ENCODE measurements at places on chromosomes 11 and 22. TPM values are rescaled to one million over a fixed set of nuclear protein-coding genes. Genes with fewer than 3 reads are reported as not detected.

- H3K4me1 ChIP-seq, result no peaks in the 10 kb centered on the region
- DNase-seq, result no peak
- peaks cover 24% of the 10 kb centered on the region for H3K27me3 ChIP-seq
- H3K27ac ChIP-seq, result no peak overlapping the region
- H3K4me3 ChIP-seq, result no peak overlapping the region
Observed at GRCh38 chr11:113991718-113992458, 17.0 kb downstream of the HTR3A start.

GRCh38 chr22:37248251-37248650, 4.2 kb upstream of the RAC2 start:
- H3K27ac ChIP-seq, result no peak overlapping the region
- no peaks in the 10 kb centered on the region for H3K27me3 ChIP-seq
- H3K36me3 ChIP-seq, result peaks cover 6% of the 10 kb centered on the region
- DNase-seq, result no peak

- H3K27ac ChIP-seq, result no peak overlapping the region
- DNase-seq, result no peak
- H3K36me3 ChIP-seq, result peaks cover 32% of the 10 kb centered on the region
- peaks cover 8% of the 10 kb centered on the region for H3K4me1 ChIP-seq
Observed at GRCh38 chr11:119130662-119131061, 9.3 kb downstream of the HINFP start.

THY1 gene
- 0.07 TPM for total RNA-seq

SEPTIN3 gene
- total RNA-seq, result 1.0 TPM

PRR33 gene
- total RNA-seq, result 0.12 TPM

ALDH3B1 gene
- not detected for total RNA-seq

DNA sequence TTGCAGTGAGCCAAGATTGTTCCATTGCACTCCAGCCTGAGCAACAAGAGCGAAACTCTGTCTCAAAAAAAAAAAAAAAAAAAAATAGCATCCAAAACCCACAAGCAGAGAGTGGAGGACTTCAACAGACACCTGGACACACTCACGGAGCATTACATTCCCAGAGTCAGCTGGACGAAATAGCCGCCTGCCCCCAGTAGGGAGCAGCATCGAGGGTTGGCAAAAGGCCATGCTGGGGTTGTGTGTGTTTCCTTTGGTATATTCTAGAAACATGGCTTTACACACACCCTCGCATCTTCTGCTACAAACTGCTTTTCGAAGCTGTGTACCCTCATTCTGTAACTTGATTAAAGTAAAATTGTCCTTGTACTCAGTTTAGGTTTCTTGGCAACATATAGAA, 5.3 kb downstream of the ADA2 start:
- no peak overlapping the region for H3K4me3 ChIP-seq
- H3K27ac ChIP-seq, result no peak overlapping the region
- DNase-seq, result peak; percentile 73
- H3K36me3 ChIP-seq, result peaks cover 3% of the 10 kb centered on the region
- H3K27me3 ChIP-seq, result no peaks in the 10 kb centered on the region

APOA1 gene
- not detected for total RNA-seq

DNA sequence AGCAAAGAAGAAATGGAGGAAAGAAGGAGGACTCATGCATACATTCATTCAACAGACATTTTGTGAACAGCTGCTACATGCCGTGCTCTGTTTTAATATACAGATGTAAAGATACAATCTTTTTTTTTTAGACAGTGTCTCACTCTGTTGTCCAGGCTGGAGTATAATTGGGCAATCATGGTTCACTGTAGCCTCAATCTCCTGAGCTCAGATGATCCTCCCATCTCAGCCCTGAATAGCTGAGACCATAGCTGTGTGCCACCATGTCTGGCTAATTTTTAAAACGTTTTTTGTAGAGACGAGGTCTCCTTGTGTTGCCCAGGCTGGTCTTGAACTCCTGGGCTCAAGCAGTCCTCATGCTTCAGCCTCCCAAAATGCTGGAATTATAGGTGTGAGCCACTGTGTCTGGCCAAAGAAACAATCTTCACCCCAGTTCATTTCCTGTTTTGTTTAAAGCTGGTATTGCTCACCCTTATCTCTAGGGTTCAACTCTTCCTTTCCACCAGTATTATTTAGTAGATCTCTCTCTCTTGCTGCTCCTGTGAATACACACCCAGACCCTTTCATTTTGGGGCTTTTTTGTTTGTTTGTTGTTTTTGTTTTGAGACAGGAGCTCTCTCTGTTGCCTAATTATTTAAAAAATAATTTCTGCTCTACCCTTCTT, 69.8 kb downstream of the RNF169 start:
- peaks cover 55% of the 10 kb centered on the region for H3K36me3 ChIP-seq
- no peaks in the 10 kb centered on the region for H3K27me3 ChIP-seq
- no peak overlapping the region for H3K27ac ChIP-seq
- DNase-seq, result no peak
- H3K4me3 ChIP-seq, result no peak overlapping the region

All from activated naive CD4-positive, alpha-beta T cell treated with anti-CD3 and anti-CD28 coated beads for 36 hours (primary cell).